ENCODE measurements at places on chromosomes 12 and 14.

GRCh38 chr12:88111074-88111652 is 30.7 kb downstream of the CEP290 start:
- peak; percentile 39 for DNase-seq

GRCh38 chr12:67647181-67647798 is 1.3 kb upstream of the DYRK2 start:
- DNase-seq, result no peak

DNA sequence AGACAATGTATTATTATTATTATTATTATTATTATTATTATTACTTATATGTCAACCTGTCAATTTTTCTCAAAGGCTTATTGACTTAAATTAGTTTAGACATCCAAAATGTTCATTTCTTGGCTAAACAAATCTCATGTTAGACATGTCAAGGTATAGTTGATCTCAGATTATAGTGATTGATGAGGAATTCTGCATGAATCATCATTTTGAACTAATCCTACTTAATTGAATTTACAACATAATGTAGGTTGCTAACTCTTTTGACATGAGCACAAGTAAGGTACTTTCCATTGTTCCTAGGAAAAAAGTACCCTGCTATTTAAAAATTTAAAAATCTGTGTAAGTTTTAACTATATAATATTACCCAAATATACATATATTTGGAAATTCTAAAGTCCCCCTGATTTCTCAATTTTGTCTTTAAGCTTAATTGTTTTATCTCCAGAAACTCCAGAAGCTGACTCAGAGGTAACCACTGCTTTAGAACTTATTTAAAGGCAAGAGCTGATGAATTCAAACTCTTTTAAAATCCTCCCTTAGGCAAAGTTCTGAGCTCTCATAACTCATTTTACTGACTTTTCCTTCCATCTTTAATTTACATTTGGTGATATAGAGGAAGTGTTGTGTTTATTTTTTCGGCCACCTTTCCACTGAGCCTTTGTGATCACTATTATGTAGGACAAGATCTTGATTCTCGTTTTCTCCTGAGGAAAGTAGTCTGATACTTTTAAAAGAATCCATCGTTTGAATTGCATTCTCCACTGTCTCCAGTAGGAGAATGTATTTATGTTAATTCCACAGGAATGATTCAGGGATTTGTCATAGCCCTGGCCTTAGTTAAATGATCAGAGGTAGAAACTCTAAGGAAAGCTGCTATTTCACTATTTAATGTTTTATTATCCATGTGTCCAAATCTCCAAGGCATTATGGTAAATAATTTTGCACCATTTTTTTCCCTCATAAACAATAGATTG is 1304.5 kb downstream of the AACS start:
- no peak for DNase-seq

DNA sequence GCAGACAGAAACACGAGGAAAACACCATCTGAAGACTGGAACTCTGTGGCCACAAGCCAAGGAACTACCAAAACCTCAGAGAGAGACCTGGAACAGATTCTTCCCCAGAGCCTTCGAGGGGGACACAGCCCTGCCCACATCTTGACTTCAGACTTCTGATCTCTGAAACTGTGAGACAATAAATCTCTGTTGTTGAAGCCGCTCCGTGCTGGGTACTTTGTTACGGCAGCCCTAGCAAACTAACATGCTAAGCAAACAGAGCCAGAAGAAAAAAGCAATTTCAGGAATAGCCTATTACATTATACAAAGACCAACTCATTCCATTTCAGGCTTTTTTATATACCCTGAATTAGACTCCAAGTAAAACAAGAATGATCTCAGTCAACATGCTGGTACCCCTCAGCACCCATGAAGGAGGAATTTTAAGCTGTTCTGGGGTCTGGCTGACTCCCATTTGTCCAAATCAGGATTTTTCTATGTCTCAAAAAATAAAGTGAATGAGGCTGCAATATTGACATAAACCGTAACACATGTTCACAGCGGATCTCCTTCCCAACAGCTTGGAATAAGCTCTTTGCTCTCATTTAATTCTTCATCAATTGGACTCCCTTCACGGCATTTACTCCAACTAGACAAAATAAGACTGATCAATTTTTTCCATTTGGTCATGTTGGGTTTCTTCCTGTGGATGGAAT is 190.1 kb downstream of the FOXN3 start:
- no peak for DNase-seq

GRCh38 chr12:62613081-62613480 is 146.5 kb downstream of the MON2 start:
- no peak for DNase-seq

GRCh38 chr14:49516286-49516685 is 69.9 kb downstream of the RPS29 start:
- DNase-seq, result no peak

GRCh38 chr14:85516239-85517113 is 13.5 kb upstream of the FLRT2 start:
- DNase-seq, result no peak

DNA sequence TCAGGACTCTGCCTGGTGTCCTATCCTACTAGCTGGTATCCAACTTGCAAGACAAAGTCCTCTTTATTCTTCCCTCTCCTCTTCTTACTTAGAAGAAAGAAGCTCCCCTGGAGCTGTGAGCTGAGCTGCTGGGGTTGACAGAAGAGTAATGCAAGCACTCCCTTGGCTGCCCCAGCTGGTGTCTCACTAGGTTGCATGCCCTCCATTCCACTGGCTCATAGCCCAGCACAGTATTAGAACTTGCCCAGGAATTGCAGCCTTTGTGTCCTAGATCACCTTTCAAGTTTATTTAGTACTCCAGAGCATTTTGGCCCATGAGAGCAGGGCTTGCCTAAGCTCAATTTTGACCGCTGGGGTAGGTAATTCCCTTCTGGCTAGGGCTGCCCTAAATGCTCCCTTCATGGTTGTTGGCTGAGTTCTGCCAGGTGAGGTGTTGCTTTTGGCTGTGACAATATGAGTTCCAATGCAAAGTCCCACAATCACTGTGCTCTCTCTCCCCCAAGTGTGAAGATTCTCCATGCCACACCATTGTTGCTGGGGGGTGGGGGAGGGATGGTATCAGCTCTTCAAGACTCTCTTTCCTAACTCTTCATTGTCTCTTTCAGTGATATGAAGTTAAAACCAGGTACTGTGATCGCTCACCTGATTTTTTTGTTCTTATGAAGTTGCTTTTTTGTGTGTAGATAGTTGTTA is 317.4 kb upstream of the DDHD1 start:
- no peak for DNase-seq

DNA sequence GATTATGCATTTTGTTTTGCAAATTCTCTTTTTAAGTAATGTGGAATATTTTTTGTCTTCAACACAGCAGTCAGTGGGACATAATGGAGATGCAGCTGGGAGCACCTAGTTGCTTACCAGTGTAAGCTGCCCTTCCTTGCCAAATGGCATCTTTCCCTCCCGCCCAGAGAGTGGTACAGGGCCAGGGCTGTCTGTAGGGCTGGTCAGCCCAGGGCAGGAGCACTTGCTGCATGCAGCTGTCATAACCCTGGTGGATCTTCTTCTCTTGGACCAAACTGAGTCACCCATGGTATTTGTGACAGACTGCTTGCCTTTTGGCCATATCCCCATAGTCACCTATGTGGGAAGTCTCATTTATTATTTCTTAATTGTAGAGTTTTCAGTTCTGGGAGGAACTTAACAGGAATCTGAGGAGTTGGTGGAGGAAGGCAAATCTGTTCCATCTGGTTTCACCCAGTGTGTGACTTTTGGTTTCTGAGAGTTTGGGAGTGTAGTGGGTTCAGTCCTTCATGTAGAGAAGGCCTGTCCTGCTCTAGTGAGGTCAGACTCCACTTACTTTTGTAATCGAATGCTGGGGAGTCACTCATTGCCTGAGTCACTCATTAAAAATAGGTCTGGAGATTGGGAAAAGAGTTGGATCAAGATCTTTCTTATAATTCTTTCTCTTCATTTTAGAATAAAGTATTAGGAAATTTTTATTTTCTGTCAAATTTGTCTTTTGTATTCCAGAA is 62.0 kb upstream of the ASPG start:
- no peak for DNase-seq

- DNase-seq, result no peak
These were observed 101.9 kb downstream of the PAPLN start for GRCh38 chr14:73339206-73339605.

GRCh38 chr12:19641235-19642080 is 202.2 kb downstream of the AEBP2 start:
- no peak for DNase-seq

DNA sequence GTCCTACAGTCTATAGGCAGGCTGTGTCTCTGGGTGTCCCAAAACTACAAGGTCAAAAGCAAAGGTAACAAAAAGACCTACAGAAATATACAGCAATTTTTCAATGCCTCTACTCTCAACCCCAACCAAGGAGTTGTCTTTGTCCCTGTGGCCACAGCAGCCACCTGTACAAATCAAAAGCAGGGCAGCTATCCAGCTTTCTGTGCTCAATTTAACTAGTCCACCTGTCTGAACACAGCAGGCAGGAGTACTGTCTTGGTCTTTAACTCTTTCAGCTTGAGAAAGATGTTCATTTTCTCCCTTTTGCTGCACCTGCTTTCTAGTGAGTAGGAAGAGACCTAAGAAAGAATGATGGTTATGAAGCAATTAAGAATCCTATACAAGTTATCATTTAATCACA is 19.7 kb downstream of the GDF11 start:
- DNase-seq, result no peak

- DNase-seq, result no peak
These were observed 274.5 kb downstream of the MED13L start for GRCh38 chr12:116002890-116003536.

DNA sequence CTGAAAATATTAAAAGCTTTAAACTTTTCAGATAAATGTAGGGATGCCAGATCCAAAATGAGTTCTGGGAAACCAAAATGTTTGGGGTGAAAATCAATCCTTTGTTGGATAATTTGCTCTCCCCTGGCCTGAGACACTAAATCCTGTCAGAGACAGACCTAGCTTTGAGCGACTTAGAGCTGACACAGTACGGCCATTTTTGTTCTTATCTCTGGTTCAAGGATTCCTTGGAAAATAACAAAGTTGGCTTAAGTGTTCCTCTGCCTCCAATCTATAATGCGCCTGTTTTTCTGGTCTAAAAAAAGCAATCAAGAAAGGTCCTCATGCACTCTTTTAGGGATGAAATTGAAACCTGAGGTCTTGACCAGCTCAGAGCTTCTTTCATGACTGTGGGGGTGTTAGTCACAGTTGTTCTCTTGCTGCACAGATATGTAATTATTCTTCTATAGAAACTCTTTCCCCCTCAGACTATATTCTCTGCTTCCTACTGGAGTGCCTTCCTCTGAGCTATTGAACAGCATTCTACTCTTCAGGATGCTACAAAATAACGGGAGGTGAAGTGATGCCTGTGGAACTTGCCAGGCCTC is 52.3 kb upstream of the EGLN3 start:
- DNase-seq, result no peak

- DNase-seq, result no peak
These were observed 59.6 kb downstream of the CACNA1C start for GRCh38 chr12:2112401-2112800.

DNA sequence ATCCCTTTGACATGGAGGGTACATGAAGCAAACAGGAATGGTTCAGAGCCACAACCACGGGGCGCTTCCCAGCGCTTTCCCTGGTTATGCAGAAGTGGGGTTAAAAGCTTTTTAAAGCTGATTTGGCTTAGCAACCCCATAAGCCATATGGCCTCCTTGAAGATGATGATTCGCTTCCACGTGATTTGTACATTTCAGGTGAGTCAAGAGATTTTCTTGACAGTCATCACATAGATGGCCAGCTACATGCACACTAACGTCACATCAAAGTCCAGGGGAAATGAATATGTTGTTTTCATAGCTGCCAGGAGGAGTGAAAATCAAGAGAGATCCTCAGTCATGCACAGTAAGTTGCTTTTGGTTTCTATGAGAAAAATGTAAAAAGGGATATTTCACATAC is 309.7 kb downstream of the TMEM132D start:
- DNase-seq, result no peak

DNA sequence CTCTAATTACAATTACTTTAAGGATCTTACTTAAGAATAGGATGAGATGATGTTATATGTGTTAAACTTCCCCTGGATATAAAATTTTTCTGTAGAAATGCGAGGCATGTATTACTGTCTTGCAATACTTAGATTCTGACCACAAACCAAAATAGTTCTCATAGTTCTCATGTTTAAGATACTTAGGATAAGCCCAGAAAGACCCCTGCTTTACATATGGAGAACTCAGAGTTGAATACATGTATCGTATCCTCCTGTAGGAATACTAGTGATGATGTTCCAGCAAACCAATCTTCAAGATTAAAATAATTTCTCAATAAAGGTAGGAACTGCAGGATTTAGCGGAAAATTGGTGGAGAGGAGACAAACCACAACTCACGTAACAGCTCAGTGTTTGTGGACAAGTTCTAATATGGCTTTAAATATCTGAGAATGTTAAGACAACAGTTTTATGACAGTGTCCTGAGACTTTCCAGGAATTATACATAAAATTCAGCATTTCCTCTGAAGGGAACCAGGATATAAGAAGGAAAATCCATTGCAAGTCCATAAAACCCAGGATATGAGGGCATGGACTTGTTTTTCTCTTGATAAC is 114.7 kb upstream of the CRY1 start:
- no peak for DNase-seq

GRCh38 chr14:77043177-77043983 is 14.9 kb upstream of the IRF2BPL start:
- peak; percentile 61 for DNase-seq

All from NAMALWA (cell line).